Mesenchymal stem cell (in vitro differentiated cells and primary cell): ENCODE measurements at places on chromosomes 6 and 20.
A peak's percentile ranks its signal among the peaks of the same experiment; 100 is the strongest.

DNA sequence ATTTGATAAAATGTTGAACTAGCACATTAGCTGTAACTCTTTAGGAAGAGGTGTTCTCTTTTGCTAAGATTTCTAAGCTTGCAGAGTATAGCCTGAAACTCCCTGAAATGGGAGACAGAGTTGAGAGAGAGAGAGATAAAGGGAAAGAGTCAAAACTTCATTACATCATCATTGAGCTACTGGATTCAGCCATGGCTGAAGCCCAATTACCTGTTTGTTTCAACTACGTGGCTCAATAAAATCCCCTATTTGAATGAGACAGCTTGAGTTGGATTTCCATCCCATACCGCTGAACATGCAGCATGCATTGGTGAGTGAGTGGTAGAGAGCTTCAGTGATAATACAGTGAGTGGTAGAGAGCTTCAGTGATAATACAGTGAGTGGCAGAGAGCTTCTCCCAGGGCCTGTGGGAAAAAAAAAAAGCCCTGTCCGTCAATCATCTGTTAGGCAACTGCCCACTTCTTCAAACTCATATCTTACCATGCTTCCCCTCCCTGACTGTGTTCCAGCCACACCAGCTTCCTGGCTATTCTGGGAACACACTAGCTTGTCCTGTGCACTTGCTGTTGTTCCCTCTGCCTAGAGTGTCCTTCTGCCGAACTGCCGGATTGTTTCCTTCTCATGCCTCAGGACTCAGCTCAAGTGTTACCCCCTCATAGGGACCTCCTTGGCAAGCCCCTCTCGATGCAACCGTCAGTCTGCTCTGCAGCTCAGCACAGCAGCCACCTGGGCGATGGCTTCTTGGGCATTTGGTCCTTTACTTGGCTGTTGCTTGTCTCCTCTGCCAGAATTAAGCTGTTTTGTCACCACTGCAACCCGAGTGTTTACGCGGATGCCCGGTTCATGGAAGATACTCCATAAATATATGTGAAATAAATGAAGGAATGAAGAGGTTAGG lies 91.3 kb upstream of the EYA2 start:
- DNase-seq: no peak

GRCh38 chr6:108441141-108441540 lies 119.6 kb upstream of the FOXO3 start:
- DNase-seq: no peak

DNA sequence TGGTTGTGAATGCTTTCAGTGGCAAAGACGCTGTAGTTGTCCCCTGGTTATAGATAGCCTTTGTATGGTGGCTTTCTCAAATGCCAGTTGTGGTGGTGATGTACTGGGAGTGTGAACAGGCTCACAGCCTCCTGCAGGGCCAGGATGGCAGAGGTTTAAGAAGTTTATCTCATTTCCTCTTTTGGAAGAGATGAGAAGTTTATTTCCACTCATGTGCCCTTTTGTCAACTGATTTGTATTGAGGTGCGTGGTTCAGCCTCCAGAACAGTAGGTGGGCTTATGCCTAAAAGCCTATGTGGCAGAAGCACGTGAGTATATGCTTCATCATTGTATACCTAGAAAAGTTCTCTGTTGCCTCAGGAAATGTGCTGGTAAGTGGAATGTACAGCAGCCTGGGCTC lies 13.7 kb upstream of the ZFP57 start:
- no peak for DNase-seq

GRCh38 chr6:74956559-74957428 lies 249.1 kb downstream of the COL12A1 start:
- no peak for DNase-seq

DNA sequence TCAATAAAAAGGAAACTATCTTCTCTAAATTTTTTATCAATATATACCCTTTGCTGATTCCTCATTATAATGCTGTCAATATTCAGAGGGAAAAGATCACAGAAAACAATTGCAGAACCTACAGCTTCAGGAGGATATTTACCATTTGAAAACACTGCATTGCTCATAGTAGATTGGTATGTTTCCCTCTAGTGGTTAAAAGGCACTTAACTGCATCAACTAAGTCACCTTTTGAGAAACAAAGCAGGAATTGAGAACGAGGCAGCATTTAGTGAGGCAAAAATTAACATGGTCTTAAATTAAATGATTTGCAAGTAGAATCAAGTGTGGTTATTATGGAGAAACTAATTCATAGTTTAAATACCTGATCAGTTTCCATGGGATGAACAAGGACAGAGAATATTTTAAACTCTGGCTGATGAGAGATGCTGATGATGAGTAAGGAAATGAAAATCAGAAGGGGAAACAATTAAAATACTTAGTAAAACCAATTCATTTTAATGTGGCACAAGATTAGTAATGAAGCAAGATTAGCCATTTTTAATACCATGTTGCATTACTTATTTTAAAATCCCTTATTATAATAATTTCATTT lies 642.1 kb downstream of the EPHA7 start:
- DNase-seq: peak; percentile 51

GRCh38 chr6:150486048-150486447 lies 113.6 kb upstream of the PLEKHG1 start:
- peak; percentile 31 for DNase-seq

DNA sequence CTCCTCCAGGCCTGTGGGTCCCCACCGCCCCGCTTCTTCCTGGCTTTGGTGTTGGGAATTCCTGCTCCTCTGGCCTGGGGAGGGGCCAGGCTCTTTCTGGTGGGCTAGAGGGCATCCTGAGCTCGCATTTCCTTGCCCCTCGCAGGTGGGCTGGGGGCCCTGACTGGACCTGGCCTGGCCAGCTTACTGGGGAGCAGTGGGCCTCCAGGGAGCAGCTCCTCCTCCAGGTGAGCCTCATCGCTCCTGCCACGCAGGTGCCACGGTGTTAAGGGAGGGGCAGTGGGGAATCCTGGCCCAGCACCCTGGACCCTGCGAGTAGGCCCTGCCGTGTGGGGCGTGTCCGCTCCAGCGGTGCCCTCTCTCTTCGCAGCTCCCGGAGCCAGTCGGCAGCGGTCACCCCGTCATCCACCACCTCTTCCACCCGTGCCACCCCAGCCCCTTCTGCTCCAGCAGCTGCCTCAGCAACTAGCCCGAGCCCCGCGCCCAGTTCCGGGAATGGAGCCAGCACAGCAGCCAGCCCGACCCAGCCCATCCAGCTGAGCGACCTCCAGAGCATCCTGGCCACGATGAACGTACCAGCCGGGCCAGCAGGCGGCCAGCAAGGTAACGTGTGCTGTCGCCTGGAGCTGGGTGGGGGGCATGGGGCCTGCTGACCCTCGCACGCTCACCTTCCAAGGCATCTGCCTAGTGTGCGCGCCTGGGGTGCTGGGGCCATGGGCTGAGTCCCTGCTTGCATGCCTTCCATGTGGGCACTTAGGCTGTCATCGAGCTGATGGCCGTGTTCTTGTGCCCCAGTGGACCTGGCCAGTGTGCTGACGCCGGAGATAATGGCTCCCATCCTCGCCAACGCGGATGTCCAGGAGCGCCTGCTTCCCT lies 4.7 kb downstream of the ADRM1 start:
- DNase-seq: no peak

DNA sequence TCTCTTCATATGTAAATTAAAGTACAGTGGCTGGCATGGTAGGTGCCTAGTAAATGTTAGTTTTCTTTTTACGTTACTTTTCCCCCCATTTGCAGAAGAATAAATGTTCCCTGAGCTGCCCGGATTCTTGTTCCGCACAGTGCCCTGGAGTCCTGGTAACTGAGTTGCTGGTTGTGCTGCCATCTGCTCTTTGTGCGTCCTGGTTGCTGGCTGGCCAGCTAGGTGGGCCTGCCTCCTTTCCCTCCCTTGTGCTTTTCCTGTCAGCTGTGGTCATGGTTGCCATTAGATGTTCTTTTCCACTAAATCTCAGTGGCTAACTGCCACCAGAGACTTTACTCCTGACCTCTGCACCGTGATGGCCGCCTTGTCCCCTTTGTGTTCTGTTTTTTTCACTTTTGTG lies 28.6 kb downstream of the CEP43 start:
- no peak for DNase-seq

DNA sequence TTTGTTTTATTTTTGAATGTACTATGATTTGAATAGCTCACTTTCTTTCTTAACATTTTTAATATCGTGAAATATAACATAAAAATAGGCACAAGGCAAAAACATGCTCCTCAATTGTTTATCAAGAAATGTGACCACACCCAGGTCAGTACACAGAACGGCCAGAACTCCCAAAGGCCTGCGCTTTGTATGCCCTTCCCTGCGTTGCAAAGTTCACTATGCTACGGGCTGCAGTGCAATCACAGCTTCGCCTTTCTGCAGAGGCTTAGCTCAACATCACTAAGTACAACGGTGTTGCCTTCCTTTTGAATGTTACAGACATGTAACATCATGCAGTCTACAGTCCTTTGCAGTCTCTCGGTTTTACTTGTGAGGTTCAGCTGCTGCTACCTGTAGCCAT lies 333.4 kb downstream of the THBS2 start:
- no peak for DNase-seq

DNA sequence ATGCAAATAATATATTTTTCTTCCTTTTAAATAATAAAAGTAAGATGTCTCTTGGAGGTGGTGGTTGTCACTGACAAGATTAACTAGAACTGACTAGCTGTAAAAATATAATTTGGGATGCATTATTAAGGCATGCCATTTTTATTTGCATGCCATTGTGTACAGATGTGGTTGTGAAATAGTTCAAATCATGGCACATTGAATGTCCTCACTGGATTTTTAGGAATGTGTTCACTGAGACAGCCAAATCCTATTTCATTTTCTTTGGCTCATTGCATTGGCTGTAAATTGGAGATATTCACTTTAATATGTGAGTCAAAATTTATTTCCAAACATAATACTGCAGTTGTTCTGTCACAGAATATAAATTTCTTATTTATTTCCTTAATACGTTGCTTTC lies 62.3 kb downstream of the ESR1 start:
- DNase-seq: no peak

DNA sequence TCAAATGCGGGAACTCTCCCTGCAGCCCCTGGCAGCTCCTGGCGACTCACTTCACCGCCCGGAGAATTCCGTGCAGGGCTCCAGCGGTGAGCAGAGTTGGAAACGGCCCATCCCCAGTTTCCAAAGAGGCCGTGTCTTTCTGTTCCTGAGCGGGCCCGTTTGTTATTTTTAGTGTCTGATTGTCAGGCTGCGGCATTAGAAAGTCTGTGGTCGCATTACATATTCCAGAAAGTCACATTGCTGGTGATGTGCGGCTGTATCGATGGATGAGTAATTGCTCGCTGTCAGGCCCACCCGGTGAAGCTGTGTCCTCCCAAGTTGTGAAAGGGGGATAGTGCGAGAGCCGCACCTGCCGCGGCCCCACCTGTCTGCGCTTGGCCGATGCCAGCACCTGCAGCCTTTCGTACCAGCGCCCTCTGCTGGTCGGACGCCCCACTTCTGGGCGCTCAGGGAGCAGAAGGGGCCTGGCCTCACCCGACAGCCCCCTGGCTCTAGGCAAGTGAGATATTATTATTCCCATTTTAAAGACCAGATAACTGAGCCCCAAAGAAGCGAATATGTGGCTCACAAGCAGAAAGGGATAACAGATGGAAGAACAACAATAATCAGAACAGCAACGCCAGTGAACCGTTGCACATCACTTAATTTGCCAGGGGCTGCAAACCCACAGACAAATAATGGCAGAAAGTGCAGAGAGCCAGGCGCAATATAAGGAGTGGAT lies 244.9 kb downstream of the TSHZ2 start:
- DNase-seq: peak; percentile 28

DNA sequence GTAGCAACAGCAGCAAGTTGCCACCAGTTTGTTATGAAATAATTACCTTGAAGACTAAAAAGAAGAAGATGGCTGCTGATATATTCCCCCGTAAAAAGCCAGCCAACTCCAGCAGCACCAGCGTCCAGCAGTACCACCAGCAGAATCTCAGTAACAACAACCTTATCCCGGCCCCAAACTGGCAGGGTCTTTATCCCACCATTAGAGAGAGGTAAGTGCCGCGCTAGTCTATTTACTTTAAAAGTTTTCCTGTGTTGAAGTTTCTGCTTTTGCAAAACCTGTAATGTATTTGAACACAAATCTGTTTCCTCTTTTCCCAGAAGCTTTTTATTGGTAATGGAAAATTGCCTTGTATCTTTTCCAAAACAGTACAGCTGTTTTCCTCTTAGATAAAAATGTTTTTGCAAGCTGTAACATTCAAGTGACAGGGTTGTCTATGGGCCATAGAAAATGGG lies 725 bp downstream of the BTBD3 start:
- no peak for DNase-seq

DNA sequence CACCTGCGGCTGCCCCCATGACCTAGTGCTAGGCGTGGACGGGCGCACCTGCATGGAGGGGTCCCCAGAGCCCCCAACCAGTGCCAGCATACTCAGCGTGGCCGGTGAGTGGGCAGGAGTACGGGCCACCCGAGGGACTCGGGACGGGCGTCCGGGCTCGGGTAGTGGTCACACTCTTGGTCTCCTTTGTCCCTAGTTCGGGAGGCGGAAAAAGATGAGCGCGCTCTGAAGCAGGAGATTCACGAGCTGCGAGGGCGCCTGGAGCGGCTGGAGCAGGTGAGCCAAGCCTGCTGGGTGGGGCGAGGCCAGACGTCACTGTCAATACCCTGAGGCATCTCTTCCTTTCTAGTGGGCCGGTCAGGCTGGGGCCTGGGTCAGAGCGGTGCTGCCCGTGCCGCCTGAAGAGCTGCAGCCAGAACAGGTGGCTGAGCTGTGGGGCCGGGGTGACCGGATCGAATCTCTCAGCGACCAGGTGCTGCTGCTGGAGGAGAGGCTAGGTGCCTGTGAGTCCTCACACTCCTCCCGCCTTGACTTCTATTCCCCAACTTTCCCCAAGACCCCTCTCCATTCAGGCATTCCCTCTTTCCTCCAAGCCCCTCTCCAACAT lies 2.9 kb downstream of the EGFL8 start:
- DNase-seq: no peak

DNA sequence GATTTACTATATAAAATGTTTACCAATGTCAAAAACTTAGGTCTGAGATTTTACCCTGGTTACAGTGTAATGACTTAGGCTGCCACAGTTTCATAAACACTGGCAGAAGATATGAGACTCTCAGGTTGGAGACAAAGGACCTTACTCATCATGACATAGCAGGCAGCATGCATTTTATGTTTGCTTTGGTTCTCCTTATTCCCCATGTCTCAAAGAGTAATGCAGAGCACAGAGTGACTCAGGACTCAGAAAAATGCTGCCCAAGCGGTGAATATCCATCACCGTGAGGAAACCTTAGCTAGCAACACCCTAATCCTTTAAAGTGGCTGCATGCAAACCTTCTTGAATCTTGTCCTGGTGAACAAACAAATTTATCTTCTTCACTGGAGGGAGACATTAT lies 112.1 kb upstream of the EYS start:
- peak; percentile 14 for DNase-seq

GRCh38 chr6:89475634-89476033 lies 42.7 kb downstream of the ANKRD6 start:
- DNase-seq: peak; percentile 19

DNA sequence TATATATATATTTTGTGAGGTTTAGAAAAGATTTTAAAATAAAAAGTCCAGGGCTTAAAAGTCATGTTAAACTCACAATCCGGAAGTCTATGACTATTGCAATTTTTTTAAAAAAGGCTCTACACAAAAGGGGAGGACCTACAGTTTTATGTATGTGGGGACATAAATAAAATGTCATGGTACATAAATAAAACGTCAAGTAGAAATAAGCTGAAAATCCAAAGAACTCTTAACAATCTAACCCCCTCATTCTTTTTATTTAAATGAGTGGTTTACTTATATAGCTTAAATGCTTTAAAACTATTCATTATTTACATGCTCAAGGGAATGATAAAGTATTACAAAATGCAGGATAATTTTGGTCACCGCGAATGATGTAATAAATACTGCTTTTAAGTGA lies 36.2 kb downstream of the STX7 start:
- no peak for DNase-seq
